C1 segment of cervical spinal cord (tissue), 14 donors: ENCODE measurements at places on chromosomes 3 and 15.

GRCh38 chr3:170038434-170039110 lies 777 bp downstream of the GPR160 start:
- DNase-seq, result no peak

- DNase-seq, result no peak
Measured at GRCh38 chr15:101488300-101489164, 975 bp downstream of the PCSK6 start.

GRCh38 chr3:34419801-34420200 lies 621.4 kb downstream of the PDCD6IP start:
- DNase-seq, result no peak

DNA sequence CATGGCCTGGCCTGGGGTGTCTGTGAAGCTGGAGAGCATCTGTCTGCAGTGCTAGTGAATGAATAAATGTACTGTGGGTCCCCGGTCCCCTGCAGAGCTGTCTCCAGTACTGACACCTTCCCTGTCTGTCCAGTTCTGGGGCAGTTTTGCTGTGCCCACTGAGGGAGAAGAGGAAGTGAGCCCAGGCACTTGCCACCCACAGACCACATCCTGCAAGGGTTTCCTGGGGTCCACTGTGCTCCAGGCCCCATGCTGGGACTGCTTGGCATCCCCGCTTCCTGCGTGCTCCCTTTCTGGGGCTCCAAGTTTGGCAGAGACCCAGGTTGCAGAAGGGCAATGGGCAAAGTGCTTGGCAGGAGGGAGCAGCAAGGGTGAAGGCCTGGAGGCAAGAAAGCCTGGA lies 4.9 kb upstream of the SLC6A6 start:
- DNase-seq, result no peak

GRCh38 chr3:44078863-44079262 lies 162.8 kb upstream of the TOPAZ1 start:
- DNase-seq, result no peak

DNA sequence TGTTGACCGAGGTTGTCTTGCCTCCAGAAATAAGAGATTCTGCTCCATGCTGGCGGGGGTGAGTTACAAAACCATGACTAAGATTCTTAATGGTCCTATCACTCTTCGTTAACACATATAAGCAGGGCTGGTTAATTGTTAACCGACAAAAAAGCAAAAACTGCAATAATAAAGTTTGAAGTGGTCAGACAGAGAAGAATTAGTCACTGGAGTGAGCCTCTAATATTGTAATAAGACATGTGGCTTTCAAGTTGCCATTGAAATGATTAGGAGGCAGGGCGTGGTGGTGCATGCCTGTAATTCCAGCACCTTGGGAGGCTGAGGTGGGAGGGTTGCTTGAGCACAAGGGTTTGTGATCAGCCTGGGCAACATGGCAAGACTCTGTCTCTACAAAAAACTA lies 78.4 kb upstream of the NR2F2 start:
- no peak for DNase-seq

GRCh38 chr15:49473031-49473430 lies 50.0 kb downstream of the FGF7 start:
- DNase-seq, result no peak

DNA sequence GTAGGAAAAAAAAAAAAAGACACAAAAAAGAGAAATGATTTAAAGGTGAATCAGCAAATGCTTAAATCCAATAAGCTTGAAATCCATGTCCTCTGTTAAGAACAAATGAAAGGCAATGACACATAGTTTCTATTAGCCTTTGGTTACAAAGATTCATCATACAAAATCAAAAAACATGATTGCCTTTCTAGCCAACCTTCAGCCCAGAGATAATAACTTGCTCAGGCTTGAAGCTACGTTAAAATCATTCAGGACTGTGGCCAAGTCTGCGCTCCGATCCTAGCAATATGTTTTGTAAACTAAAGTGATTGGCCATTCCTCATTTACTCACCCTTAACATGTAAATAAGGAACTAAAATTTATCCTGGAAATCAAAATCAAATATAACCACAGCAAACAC lies 556.7 kb downstream of the FGF12 start:
- DNase-seq, result no peak

- DNase-seq, result no peak
Measured at GRCh38 chr3:128335621-128336296, 130.9 kb downstream of the DNAJB8 start.

DNA sequence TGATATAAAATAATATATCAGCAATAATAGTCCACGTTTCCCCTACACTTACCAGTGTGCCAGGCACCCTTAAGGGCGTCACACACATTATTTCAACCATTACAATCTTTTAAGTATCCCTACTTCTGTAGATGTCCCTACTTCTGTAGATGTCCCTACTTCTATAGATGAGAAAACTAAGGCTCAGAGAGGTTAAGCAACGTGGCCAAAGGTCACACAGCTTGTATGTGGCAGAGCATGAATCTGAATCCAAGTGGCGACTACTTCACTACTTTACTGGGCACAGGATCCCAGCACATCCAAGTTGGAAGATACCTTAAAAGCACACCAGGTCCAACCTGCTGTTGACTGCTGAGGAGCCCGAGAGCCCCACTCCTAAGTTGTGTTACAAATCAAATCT lies 77.5 kb downstream of the TLE3 start:
- DNase-seq, result no peak

GRCh38 chr3:134311265-134311664 lies 60.6 kb upstream of the RYK start:
- DNase-seq, result no peak

- DNase-seq, result peak; percentile 87
Measured at GRCh38 chr3:114624571-114625181, 330.8 kb downstream of the TIGIT start.

DNA sequence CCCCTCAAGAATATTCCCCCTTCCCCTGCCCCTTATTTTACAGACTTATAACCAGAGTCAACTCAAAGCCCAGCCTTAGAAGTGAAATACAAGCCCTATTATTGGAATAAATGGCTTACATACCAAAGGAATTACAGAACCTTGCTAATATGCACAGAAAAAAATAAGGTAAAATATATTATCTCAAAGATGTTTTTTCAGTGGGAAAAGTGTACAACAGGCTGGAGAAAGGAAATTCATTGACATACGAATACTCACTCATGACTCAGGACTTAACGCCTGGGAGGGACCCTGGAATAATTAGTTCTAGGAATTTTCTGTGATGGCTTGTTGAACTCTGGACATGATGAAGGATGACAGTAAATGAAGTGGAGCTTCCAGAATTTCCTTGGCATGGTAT lies 27.0 kb downstream of the ARL14 start:
- DNase-seq, result no peak

- no peak for DNase-seq
Measured at GRCh38 chr3:29683018-29683993, 402.4 kb downstream of the RBMS3 start.

GRCh38 chr15:30033763-30034162 lies 49.0 kb upstream of the GOLGA8J start:
- no peak for DNase-seq

DNA sequence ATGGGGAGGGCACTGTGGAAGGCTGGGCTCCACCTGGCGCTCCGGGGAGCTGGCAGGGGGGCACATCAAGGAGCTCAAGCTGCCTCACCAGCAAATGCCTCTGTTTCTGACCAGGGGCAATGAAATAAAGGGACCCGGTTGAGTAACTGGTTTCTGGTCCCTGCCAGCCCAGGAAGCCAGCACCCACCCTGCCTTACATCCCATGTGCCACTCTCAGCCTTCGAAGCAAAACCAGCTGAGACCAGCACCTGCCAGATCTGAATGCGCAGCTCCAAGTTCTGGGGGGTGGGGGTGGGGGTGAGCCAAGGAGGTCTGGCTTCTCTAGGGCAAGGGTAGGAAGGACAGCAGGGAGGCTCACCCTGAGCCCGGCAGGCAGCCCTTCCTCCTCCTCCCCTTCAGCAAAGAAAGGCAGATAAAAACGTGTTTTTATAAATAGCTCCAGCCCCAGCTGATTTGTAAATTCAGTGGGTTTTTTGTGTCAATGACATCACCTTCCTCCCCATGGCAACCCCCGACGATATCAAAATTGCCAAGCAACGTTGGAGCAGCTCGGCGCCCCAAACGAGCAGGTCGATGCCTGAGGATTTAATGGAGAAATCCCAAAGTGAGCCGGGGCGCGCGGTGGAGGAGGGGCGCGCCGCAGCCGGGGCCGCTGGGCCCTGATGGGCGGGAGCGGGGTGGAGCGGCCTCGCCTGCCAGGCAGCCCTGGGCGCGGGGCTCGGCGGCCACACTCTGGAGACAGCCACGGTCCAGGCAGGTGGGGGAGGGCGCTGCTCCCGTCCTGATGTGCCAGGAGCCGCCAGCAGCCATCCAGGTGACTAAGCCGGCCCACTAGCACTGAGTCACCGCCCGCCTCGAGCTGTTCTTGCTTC lies at the start of gene PAK6:
TSS of gene PAK6 (plus strand) at position 532 of the 872 bp plus-strand sequence. CDS start 25,723 bp downstream, outside the sequence.
- no peak for DNase-seq

DNA sequence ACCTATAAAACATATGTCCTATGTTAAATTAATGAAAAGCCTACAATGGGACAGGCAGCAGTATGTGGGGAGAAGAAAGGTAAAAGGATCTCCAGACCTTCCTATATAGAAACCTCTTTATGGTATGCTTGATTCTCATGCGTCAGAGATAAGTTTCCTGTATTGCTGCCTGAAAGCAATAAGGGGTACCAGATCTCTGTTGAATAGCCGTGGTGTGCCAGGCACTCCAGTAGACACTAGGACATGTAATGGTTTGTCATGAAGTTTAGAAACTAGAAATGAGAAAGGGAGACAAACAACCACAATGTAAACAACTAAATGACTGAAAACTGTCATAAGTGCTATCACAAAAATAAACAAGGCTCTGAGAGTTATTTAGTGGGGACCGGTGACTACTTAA lies 168.1 kb downstream of the EFHB start:
- no peak for DNase-seq

DNA sequence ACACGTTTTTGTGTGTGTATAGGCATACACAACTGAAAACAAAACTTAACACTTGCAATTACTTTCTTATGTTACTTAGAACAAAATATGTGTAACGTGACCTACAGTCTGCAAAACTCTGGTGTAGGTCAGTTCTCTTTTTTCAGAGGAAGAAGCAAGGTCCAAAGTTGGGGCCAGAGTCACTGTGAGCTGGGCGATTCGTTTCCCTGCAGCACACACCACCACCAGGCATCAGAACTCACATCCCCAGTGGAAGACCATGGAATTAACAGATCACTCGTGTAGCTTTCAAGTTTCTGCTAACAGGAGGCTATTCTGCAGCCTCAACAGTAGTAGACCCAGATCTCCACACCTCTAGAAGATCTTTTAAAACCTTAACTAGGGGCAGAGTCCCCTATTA lies 25.8 kb downstream of the ANP32A start:
- no peak for DNase-seq

- DNase-seq, result no peak
Measured at GRCh38 chr3:126746395-126747177, 42.5 kb downstream of the CHCHD6 start.

GRCh38 chr3:40557575-40558161 lies 32.9 kb downstream of the ZNF621 start:
- no peak for DNase-seq

DNA sequence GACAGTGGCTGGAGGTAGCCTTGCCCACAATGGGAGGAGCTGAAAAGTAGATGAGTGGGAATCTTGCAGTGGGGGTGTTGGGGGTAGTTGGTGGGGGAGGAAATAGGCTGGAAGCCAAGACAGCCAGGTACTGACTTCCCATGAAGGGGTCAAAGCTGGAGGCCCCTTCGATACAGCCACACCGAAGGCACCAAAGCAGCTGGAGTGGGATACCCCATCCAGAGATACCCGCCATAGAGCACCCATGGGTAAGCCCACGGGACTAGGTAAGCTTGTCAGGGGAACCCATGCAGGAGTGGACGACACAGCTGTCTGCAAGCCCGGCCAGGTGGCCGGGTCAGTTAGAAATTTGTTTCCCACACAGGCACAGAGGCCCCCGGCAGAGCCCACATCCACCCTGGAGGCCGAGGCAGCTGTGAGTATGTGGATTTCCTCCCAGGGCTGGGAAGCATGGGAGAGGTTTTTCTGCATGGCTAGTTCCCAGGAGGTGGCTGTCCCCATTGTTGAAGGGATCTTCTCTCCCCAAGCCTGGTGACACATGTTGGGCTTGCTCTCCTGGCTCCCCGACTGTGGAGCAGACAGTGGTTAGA lies 28.6 kb downstream of the PRR23E start:
- DNase-seq, result no peak

GRCh38 chr3:147119346-147119745 lies 287.0 kb downstream of the ZIC4 start:
- DNase-seq, result no peak

GRCh38 chr15:54515664-54516582 lies 537.7 kb downstream of the UNC13C start:
- no peak for DNase-seq

DNA sequence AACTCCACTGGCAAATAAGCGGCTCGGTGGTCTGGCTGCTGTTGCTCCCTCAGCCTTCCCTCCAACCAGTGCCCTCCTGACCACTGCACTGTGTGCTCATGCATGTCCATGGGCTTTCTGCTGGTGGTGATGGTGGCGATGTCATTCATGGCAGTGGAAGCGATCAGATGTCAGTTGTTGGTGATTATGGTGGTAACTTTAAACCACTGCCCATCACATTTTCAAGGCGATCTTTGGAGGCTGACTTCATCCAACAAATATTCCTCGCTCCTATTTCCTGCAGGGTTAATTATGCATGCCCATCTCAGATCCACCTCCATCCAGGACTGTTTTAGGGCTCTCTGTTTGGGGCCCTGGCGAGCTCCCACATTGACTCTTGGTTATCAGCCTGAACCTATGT lies 13.4 kb upstream of the HCN4 start:
- no peak for DNase-seq

DNA sequence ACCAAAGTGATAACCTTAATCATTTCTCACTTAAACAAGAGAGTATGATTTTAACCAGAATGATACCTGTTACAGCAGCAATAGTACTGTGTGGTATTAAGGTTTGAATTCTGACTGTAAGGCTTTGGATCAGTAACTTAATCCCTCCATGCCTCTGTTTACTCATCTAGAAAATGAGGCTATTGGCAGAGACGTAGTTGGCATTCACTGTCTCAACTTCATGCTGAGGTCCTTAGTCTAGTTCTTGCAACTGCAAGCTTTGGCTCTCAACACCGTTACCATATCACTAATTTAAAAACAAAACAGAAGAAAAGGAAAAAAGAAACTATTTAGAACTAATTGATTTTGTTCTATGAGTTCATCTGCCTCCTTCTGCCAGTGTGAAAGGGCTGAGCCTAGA lies 875.4 kb downstream of the MCTP2 start:
- no peak for DNase-seq

DNA sequence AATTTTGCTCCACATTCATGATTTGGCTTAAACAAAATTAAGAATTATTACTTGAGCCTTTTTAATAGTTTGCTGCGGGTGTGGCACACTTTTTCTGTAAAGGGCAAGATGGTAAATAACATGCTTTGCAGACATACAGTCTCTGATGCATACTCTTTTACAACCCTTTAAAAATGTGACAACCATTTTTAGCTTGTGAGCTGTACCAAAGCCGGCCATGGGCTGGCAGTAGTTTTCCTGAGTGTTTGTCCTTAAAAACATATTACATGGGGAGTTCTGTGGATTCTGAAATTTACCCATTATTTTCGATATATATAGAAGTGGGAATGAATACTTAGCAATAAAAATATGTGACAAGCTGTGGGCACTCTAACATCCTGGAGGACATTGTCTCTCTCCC lies 163.4 kb downstream of the FNDC3B start:
- no peak for DNase-seq
